ENCODE measurements at places on chromosomes 2 and 18. TPM values are rescaled to one million over a fixed set of nuclear protein-coding genes. Genes with fewer than 3 reads are reported as not detected.

Gene SLC9A4
- total RNA-seq = not detected

Gene KANSL1L
- total RNA-seq = 12.2 TPM

Gene TSHZ1
- 6.5 TPM for total RNA-seq

Gene NPHP1
- total RNA-seq = 1.5 TPM

Gene NAT8
- total RNA-seq = not detected

Gene TRIM54
- total RNA-seq = 0.51 TPM

Gene GNLY
- total RNA-seq = not detected

Gene MROH2A
- total RNA-seq = not detected

Gene TUBA3E
- not detected for total RNA-seq

Gene SERPINB4
- total RNA-seq = 0.13 TPM

Gene UPP2
- total RNA-seq = not detected

Gene BOLL
- total RNA-seq = not detected

Gene HMSD
- total RNA-seq = not detected

Gene ZNF892
- 3.6 TPM for total RNA-seq

Gene SCN2A
- total RNA-seq = under 0.01 TPM

Gene PARD6G
- 34.7 TPM for total RNA-seq

Gene ANTXR1
- total RNA-seq = under 0.01 TPM

Gene UGP2
- 69.8 TPM for total RNA-seq

Gene MEP1B
- not detected for total RNA-seq

Gene CNDP1
- total RNA-seq = not detected

Gene PPP1R1C
- total RNA-seq = 0.13 TPM

Gene RGPD3
- total RNA-seq = 0.13 TPM

Gene PROM2
- 0.13 TPM for total RNA-seq

Gene SLC19A3
- under 0.01 TPM for total RNA-seq

Gene CHRND
- total RNA-seq = not detected

Gene KLHL30
- not detected for total RNA-seq

Gene HAUS1
- total RNA-seq = 43.4 TPM

Gene AOX1
- total RNA-seq = 5.4 TPM

Gene GNAL
- 0.51 TPM for total RNA-seq

Gene STAT4
- total RNA-seq = 0.51 TPM

Gene TMEM247
- total RNA-seq = not detected

Gene CHRNG
- not detected for total RNA-seq

Gene FN1
- 416 TPM for total RNA-seq

Gene TRAF3IP1
- 6.8 TPM for total RNA-seq

Gene C1QL2
- not detected for total RNA-seq

Gene SLC5A7
- total RNA-seq = not detected

Gene POTEF
- total RNA-seq = 0.25 TPM

Gene SNRNP200
- total RNA-seq = 47.8 TPM

Gene GPR75
- total RNA-seq = 1.3 TPM

Gene HOXD9
- 16.8 TPM for total RNA-seq

Gene PSD4
- 0.51 TPM for total RNA-seq
